Fibroblast of skin of left biceps (primary cell): ENCODE measurements at places on chromosomes 6 and 20.

- no peak for DNase-seq
Measured at GRCh38 chr6:16316741-16317251, 78.4 kb downstream of the GMPR start.

- DNase-seq, result no peak
Measured at GRCh38 chr6:87925373-87926060, 122.1 kb upstream of the SPACA1 start.

- peak; percentile 42 for DNase-seq
Measured at GRCh38 chr6:45504947-45505346, 127.2 kb upstream of the SUPT3H start.

DNA sequence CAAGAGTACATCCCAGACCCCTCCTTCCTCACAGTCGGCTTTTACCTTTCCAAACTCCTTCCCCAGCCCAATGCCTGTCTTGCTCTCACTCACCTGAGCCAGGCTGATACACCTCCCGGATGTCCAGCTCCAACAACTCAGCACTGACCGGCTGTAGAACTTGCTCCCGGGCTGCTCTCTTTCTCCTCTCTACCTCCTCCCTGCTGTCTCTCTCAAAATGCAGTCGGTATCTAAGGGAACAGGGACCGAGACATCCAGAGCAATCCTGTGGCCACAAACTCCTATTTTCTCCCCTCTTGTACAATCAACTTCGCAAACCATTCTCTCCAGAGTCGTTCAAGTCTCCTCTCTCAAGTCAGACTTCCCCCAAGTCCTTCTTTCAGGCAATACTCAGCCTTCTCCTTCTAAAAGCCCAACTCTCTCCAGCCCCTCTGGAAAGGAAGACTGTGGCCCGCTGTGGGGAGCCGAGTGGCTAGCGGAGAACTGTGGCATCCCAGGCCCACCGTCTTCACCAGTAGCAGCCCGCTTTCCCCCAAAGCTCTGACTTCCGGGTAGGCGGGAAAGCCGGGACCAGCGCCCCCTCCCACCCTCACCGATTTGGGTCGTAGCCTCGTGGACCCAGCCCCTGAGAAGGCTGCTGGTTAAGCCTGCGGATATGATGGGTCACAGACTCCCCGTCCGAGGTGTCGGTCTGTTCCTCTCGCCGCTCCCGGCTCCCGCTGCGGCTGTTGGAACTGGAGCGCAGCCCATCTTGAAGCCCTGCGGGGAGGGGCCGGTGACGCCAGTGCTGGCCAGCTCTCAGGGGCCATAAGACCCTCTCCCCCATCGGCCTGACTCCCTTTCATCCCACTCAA, 1.1 kb downstream of the GNL1 start:
- DNase-seq, result no peak

- DNase-seq, result peak; percentile 69
Measured at GRCh38 chr6:161418463-161418945, 144.6 kb upstream of the AGPAT4 start.

- no peak for DNase-seq
Measured at GRCh38 chr6:117276778-117277316, 11.5 kb downstream of the VGLL2 start.

- DNase-seq, result no peak
Measured at GRCh38 chr6:87366072-87366827, 21.6 kb downstream of the C6orf163 start.

GRCh38 chr6:134698228-134698627, 251.7 kb downstream of the ALDH8A1 start:
- no peak for DNase-seq

DNA sequence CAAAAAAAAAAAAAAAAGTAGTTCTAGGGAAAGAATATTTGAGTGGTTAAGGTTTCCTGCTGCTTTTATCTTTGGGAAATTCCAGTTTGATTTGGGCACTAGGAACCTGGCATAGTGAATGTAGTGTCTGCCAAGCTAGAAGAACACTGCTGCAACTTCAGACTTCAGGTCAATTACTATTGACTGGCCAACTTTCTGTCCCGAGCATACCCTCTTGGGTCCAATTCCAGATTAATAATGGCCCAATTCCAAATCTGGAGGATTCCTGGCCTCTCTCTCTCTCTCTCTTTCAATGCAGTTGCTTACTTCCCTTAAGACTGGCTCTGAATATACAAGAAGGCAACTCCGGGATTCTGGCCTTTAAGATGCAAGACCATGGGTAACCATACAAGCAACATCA, 74.9 kb downstream of the ANKEF1 start:
- DNase-seq, result no peak

- DNase-seq, result no peak
Measured at GRCh38 chr6:42405021-42405420, 46.7 kb downstream of the TRERF1 start.

GRCh38 chr20:17609811-17610377, 40.0 kb downstream of the DSTN start:
- no peak for DNase-seq

GRCh38 chr6:23547851-23548250, 578.2 kb upstream of the NRSN1 start:
- no peak for DNase-seq

DNA sequence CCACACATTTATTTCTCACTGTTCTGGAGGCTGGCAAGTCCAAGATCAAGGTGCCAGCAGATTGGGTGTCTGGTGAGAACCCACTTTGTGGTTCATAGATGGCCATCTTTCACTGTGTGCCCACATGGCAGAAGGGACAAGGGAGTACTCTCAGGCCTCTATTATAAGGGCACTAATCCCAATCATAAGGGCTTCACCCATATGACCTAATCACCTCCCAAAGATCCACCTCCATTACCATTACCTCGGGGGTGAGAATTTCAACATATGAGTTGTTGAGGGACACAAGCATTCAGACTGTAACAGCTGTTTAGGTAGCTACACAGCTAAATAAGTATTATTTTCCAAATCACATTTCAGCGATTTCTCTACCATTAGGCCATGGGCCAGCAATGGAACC, 2.5 kb upstream of the PRND start:
- no peak for DNase-seq

- no peak for DNase-seq
Measured at GRCh38 chr20:17683218-17684076, 1.4 kb upstream of the RRBP1 start.

DNA sequence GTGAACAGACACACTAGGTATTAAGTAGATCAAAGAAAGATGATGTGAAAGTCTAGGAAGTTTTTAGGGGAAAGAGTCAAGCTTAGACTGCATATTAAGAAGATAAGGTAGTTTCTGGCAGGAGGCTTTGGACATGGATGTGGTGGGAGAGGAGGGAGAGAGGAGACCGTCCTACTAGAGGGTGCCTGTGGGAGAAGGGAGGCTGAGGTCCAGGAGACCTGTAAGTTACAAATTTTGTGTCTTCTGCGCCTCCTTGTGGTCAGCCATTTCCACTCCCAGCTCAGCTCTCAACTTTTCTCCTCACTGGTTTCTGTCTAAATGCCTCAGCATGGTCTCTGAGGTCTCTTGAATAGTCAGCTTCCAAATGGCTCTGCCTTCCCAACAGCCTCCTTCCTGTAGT, 193.5 kb downstream of the UNC5CL start:
- DNase-seq, result no peak

DNA sequence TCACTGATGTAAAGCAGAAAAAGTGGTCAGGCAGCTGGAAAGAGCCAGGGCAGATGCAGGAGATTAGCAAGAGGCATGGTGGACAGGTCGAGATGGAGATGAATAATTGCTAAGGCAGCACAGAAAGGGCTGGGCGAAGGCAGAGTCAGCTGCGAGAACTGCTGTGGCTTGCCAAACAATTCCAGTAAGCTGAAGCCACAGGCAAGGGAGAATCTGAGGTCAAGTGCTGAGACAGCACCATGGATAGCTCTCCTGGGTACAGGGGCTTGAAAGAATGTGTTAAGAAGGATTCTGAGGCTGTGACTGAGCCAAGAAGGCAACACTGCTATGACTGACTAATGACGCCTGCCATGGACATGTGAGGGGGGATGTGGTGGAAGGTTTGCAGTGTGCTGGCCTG, 220.8 kb upstream of the FOXA2 start:
- DNase-seq, result peak; percentile 81

- no peak for DNase-seq
Measured at GRCh38 chr6:80179695-80180094, 73.2 kb downstream of the BCKDHB start.

DNA sequence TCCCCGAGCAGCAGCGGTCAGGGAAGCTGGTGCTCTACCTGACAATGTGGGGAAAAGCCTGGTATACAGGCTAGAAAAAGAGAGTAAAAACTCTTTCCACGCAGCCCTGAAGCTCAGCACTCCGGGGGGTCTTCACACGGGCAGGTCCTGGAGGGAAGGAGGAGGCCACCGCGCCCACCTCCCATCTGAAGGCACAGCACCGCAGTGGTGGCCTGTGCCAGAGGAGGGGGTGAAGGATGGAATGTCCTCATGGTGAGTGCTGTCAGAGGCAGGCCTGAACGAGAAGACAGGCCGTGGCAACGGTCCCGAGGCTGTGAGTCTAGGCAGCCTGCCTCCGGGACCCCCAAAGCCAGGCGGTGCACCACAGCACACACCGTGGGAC, 5.8 kb downstream of the SLC2A4RG start:
- no peak for DNase-seq

DNA sequence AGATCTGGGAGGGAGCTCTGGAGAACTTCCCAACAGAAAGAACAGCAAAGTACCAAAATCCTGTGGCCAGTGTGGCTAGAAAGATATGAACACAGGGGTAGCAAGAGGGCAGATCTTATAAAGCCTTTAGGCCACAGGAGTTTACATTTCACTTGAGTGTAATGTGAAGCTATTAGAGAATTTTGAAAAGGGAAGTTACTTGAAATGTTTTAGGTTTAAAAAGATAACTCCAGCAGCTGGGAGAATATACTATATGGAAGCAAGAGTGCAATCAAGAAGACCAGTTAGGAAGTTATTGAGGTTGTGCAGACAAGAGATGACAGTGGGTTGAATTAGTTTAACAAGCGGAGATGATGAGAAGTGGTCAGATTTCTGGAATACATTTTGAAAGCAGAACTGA, 7.9 kb downstream of the SUPT3H start:
- DNase-seq, result no peak

- no peak for DNase-seq
Measured at GRCh38 chr20:15807271-15807670, 766.0 kb downstream of the KIF16B start.

GRCh38 chr6:132952986-132953385, 138.6 kb downstream of the RPS12 start:
- DNase-seq, result no peak

DNA sequence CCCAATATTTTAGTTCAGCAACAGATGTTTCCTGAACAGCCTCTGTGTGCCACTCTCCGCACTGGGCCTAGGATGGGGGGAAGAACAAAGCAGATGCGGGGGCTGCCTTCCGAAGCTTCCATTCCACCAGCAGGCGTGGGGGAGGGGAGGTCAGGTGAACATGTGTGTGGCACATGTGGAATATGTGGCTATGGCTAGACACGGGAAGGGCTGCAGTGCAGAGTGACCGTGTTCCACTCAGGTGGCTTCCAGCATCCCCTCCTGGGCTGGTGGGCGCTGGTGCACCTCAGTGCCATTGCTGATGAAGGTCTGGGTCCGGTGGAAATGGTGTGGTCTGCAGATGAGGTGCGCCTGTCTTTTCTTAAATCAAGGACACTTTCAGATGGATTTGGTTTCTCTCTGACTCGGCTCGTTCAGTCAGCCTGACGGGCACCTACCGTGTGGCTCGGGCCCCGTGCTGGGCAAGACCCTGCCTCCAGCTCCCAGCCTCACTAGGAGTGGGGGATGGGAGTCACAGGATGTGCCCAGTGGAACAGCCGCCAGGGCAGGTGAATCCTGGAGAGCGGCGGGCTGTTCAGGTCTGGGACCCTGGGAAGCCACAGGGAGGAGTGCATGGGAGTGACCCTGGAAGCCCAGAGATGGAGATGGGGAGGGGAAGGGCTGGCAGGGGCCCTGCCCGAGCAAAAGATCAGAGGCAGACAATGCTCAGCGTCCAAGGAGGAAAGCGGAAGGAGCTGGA, 111.0 kb downstream of the SYCP2 start:
- DNase-seq, result no peak

GRCh38 chr20:12153628-12154027, 235.9 kb downstream of the BTBD3 start:
- no peak for DNase-seq

GRCh38 chr6:97674802-97675201, 391.8 kb upstream of the MMS22L start:
- DNase-seq, result no peak

GRCh38 chr6:44042989-44043478, 84.2 kb downstream of the MRPL14 start:
- no peak for DNase-seq

- DNase-seq, result peak; percentile 4
Measured at GRCh38 chr6:119676961-119677360, 327.4 kb upstream of the MAN1A1 start.

DNA sequence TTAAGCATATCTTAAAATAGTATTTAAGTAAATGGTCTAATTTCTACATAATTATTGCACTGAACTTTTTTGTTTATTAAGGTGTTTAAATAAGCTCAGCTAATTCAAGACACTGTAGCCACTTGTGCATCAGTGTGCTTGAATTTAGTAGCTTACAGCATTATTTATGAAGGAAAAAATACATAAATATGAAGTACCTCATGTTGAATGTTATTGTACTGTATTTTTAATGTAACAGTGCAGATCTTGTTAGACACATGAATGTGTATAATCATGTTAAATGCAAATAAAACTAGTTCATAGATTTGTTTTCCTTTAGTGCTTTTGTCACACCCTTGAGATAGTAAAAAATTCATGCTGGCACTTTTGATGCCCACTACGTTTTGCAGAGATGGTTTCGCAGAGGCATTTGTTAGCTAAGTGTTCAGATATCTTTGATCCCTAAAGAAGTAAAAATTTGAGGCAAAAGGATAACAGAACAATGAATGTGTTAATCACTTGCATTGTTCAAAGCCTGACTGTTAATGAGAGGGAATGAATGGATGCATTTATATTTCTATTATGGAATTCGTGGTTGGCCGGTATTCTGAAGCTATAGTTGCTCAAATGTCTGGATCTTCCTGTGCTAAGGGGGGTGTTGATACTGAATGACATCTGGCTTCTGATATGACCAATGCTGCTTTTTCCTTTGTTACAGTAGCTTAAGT, 8.8 kb downstream of the BTBD3 start:
- no peak for DNase-seq

DNA sequence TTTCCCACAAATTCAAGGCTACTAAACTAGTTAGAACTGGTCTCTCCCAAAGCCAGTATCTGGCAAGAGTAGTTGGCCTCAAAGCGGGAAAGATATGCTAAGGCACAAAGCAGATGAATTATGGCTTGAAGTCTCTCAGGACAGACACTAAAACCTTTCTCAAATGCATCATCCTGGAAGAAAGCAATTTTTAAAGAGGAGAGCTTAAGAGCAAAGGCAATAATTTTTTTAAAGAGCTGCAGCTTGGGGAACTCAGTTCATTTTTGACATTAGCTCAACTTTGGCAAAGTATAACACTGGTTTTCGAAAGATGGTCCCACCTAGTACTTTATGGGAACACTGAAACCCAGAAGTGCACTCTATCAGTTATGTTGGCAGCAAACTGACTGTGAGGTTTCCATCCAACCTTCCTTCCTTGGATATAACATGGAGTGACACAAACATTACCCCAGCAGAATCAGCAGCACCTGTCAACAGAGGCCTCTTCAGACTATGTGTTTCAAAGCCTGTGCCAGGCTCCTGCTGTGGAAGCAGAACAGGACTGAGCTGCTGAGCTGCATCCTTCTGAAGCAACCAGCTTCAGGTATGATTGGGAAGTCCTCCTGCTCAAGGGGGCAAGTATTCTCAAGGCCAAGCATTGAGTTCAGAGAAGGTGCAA, 852.3 kb upstream of the HS3ST5 start:
- no peak for DNase-seq

GRCh38 chr6:126905917-126906316, 212.6 kb upstream of the RSPO3 start:
- no peak for DNase-seq

GRCh38 chr6:111793711-111794111, 79.5 kb downstream of the FYN start:
- DNase-seq, result no peak

GRCh38 chr6:128241216-128241615, 279.2 kb downstream of the PTPRK start:
- DNase-seq, result no peak
